ENCODE measurements at places on chromosomes 5 and 9. TPM values are rescaled to one million over a fixed set of nuclear protein-coding genes. Genes with fewer than 3 reads are reported as not detected.

The CKMT2 gene
- total RNA-seq: not detected

The SMIM32 gene
- not detected for total RNA-seq

The FBLL1 gene
- total RNA-seq: not detected

The IGIP gene
- 10.0 TPM for total RNA-seq

The WDR38 gene
- total RNA-seq: not detected

The LPAR1 gene
- total RNA-seq: not detected

The ADGRD2 gene
- total RNA-seq: not detected

The AMBP gene
- total RNA-seq: not detected

The TRAF1 gene
- total RNA-seq: 12.2 TPM

The PKD2L2 gene
- total RNA-seq: 0.63 TPM

The OR1N2 gene
- total RNA-seq: not detected

The GKAP1 gene
- total RNA-seq: 21.6 TPM

DNA sequence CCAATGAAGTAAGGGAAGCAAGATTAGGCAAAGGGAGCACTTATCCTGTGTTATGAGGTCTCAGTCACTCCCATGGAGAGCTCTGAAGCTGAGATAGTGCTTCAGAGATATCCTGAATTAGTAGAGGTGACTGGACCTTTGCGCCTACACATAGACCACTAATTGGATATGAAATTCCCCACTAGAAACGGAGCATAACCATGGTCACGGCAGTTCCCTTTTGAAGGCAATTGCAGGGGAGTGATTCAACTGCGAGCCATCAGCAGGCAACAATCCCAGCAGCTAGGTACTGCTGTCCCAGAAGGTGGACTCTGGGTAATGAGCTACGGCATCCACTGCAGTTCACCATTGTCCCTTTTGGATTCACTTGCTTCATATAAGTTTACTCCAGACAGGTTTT is 267.7 kb upstream of the RASA1 start:
- DNase-seq: no peak

GRCh38 chr9:38626006-38626405 is 5.6 kb upstream of the ANKRD18A start:
- no peak for DNase-seq

DNA sequence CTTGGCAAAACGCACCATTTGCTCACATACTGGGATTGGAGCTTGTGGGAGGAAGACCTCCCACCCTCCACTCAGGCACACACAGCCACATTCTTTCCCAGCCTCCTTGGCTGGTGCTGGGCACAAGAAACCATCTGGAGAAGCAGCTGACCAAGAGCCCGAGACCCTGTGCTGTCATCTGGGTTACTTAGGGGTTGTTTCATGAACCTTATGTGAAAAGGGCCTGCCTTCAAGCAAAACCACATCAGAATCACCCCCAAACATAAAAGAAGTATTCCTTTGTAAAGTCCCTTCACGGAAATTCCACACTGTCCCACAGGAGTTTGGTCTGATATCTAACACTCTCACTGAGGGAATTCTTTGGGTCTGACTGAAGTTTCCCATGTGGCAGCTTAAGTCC is 172.1 kb downstream of the NR3C1 start:
- no peak for DNase-seq

DNA sequence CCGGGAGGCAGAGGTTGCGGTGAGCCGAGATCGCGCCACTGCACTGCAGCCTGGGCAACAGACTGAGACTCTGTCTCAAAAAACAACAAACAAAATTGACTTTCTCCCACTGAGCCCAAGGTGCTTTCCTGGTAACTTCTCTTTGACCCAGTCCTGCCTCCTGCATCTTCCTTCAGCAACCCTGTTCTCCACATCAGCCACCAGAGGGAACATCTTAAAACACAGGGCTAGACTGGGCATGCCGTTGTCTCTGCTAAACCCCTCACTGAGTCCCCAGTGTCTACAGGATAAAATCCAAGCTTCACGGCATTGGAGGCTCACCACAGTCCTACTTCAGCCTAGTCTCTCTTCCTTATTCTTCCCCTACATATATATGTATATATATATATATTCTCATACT is 39.8 kb upstream of the KCNMB1 start:
- no peak for DNase-seq

DNA sequence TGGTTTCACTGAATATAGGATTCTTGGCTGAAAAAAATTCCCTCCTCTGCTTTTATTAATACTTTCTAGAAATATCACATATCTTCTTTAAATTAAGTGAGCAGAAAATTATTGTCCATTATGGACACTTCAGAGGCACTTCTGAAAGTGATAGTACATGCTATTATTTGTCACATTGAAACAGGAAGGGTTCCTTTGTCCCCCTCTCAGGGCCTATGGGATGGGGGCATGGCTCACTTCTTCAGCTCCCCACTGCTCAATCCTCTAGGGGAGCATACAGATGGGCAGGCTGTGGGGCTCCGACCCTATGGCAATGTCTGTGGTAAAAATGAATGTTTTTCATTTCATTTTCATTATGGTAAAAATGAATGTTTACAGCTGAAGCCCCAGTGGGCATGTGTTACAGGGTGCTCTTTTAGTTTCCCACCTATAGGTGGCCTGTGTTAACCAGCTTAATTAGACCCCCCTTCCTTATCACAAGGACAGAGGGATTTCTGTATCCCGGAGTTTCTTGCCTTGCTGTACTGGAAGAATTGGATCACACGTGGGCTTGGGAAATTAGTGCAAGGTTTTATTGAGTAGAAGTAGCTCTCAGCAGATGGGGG is 1225.2 kb downstream of the PTPRD start:
- no peak for DNase-seq

DNA sequence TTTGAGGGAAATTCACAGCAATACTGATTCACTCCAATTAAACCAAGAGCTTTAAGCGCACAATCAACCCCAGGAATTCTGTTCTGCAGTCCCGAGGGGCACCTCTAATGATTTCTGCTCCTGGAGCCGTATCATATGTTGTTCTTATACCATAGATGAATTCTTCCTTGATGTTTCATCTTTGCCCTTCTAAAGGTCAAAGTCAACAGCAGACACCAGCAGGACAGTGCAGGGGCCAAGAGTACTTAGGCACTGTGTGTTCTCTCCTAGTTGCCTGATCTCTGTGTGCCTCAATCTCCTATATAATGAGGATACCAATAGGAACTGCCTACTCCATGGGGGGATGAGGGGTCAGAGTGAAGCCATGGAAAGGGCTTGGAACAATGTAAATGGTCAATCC is 16.5 kb downstream of the EPB41L4B start:
- no peak for DNase-seq

DNA sequence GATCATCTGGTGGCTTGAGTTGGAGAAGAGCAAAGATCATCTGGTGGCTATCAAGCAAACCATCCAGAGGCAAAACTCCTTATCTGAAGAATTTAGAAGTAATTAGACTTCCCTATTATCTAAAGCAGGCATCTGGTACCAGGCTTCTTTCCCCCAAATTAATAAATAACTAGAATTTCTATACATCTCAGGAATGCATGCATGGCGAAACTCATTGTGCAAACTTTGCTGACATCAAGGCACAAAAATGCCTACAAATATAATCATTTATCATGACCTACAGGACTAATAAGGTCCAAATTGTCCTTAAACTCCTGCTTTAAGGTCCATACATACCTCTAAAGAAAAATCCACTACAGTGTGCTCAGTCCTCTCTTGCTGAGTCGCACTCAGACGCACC is 6.0 kb downstream of the OR13D1 start:
- no peak for DNase-seq

DNA sequence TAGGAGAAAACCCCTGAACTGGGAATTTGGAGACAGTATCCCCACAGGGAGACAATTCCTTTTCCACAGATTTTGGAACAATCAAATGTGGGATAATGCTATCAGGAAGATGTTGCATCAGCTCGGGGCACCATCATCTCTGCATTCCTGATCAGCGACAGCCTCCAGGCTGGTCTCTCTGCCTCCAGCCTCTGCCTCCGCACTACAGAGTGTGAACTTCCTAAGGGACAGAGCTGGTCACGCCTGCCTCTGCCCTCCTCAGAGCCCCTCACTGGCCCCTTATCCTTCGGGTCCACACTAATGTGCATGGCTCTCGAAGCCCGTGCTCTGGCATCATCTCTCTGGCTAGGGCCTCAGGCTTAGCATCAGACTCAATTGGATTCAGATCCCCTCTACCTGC is 8.6 kb downstream of the FOXI1 start:
- no peak for DNase-seq

DNA sequence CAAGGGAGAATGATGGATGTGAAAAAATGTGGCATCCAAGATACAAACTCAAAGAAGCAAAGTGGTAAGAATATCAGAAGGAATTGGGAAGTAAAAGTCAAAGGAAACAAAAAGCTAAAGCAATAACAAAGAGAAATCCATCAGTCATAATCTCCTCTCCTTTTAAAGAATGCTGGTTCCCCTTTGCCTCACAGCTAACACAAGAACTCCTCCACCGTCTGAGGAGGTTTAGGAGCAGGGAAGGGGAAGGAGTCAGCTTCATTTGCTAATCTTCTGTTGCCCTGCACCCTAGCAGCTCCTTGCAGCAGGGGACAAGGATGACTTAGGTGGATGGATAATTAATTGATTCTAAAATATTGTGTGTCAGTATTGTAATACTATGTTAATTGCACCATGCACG is 16.4 kb downstream of the CD274 start:
- no peak for DNase-seq

- no peak for DNase-seq
Observed at GRCh38 chr5:6459896-6460295, 11.2 kb downstream of the UBE2QL1 start.

DNA sequence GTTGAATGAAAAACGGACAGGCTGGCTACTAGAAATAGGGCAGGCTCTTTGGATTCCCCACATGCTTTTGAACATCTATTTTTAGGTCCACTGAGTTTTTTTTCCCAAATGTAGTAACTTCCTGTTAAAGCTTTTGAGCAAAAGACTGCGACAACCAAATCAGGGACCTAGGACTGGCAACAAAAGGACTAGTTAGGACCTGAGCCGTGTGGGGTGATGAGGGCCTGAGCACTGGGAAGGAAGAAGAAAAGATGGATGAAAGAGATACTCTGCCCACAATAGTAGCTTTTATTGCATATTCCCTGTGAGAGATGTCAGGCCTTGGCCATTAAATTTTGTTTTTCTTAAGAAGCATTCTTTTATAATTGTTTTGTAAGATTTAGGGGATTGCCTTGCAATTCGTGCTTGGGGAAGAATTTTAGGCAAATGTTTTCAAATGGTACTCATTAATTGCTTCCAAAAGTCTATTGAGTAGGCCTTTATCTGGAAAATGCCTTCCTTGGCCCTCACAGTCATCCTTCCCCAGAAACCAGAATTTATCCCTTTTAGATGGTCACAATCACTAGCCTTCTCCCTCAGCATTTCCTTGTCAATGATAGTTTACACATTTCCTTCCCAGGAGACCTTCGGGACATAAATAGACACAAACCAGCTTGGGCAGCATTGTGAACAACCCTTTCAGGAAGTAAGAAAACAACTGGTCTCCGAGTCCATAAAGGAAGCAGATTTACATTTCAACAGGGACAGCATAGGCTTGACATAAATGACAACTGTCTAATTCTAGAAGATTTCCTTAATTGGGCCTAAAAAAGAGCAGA is 166.5 kb downstream of the RMI1 start:
- no peak for DNase-seq

DNA sequence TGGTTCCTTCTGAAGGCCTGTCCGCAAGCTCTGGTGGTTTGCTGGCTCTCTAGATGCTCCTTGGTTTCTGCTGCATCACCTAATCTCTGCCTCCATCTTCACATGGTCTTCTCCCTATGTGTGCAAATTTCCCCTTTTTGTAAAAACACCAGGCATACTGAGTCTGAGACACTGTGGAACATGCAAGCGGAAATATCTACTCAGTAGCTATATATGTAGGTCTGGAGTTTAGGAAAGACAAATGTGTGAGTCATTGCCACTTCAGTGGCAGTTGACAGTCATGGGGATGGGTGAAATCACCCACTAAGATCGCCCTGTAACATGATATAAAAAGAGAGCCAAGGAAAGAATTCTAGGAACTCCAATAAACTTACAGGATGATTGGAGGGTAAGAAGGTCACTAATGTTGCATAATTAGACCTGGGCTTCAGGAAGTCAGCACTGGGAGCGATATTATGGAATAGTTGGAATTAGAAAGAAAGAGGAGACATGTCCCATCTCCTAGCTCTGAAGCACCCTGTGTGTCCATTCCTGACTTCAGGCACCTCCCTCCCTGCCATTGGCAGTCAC is 22.7 kb upstream of the UBLCP1 start:
- no peak for DNase-seq

DNA sequence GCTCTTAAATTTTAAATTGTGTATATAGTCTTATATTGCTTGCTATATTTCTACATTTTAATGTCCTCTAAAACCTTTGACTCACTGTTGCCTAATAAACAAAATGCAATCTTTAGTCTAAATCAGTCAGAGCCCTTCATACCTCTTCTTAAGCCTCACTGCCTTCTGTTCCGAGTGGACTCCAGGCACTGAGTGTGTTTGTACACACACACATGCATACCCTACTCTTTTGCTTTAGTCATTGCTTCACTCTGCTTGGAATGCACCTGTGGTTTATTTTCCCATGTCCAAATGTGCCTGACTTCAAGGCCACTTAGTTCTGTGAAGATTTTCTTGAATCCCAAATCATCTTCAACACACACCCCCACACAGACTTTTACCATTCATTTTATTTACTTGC is 60.9 kb downstream of the SLC12A2 start:
- no peak for DNase-seq

- no peak for DNase-seq
Observed at GRCh38 chr9:35067056-35067455, 5.4 kb downstream of the VCP start.

- no peak for DNase-seq
Observed at GRCh38 chr5:73823508-73823925, 197.5 kb downstream of the ARHGEF28 start.

DNA sequence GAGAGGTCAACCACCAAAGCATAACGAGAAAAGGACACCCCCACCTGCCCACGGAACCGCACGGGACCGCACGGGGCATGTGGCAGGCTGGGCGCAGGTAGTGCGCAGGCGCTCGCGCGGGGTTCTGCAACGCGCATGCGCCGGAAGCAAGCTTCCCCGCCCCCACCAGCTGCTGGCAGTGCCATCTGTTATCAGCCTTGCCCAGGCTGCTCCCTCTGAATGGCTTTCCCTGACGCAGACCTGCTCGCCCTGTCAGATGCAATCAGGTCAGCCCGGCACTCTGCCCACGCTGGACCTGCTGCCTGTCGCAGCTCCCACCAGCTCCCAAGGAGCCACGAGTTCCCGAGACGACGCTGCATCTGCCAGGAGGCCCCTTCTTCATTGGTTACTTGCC is 22.8 kb downstream of the PTCH1 start:
- DNase-seq: no peak

- no peak for DNase-seq
Observed at GRCh38 chr5:44911501-44911900, 102.8 kb downstream of the MRPS30 start.

- DNase-seq: no peak
Observed at GRCh38 chr9:20996809-20997208, 34.6 kb downstream of the HACD4 start.

GRCh38 chr5:65482736-65483545 is 1.2 kb upstream of the ADAMTS6 start:
- peak; percentile 46 for DNase-seq
